Subcutaneous adipose tissue (tissue), 4 donors: ENCODE measurements at places on chromosomes 4 and X. TPM values are rescaled to one million over a fixed set of nuclear protein-coding genes. Genes with fewer than 3 reads are reported as not detected.

The TXK gene
- total RNA-seq, result 9.9 TPM

The NFXL1 gene
- 17.7 TPM for total RNA-seq

The CORIN gene
- total RNA-seq, result not detected

The GAB3 gene
- total RNA-seq, result 18.9 TPM

The AREG gene
- 52.3 TPM for total RNA-seq

The VAMP7 gene
- total RNA-seq, result 29.2 TPM

The FGF13 gene
- total RNA-seq, result 9.5 TPM

The ODAPH gene
- total RNA-seq, result not detected

The KCND1 gene
- total RNA-seq, result 0.49 TPM

The HSFX2 gene
- not detected for total RNA-seq

The TSR2 gene
- 35.6 TPM for total RNA-seq

The PCYT1B gene
- total RNA-seq, result not detected

The DDX60 gene
- total RNA-seq, result 33.7 TPM

The CLDN22 gene
- not detected for total RNA-seq

The DNAAF6 gene
- total RNA-seq, result not detected

The F11 gene
- total RNA-seq, result not detected

The CACNA1F gene
- total RNA-seq, result 0.34 TPM

The FHIP1A gene
- total RNA-seq, result 0.98 TPM

The MAGEB1 gene
- not detected for total RNA-seq

The KCNIP4 gene
- total RNA-seq, result 0.34 TPM

The MAGEA9B gene
- not detected for total RNA-seq

The MAGEA2 gene
- total RNA-seq, result not detected

The SFRP2 gene
- not detected for total RNA-seq

The PFKFB1 gene
- total RNA-seq, result 6.3 TPM

The FOXR2 gene
- not detected for total RNA-seq

The GAGE2A gene
- total RNA-seq, result not detected

The CPE gene
- 122 TPM for total RNA-seq

The MSN gene
- total RNA-seq, result 212 TPM

The AFM gene
- not detected for total RNA-seq

The MEPE gene
- total RNA-seq, result not detected

The PDE5A gene
- total RNA-seq, result 30.0 TPM

The FAM156A gene
- total RNA-seq, result 44.3 TPM

The GCNA gene
- 5.7 TPM for total RNA-seq

The GLRA2 gene
- not detected for total RNA-seq

The ZMAT1 gene
- 12.6 TPM for total RNA-seq

The MAGEC3 gene
- total RNA-seq, result not detected

The NLRP2B gene
- total RNA-seq, result not detected

The MAGEA12 gene
- not detected for total RNA-seq

The GPR34 gene
- 58.4 TPM for total RNA-seq

The ADGRA3 gene
- total RNA-seq, result 24.6 TPM

The PCDH7 gene
- 1.3 TPM for total RNA-seq

The TKTL2 gene
- total RNA-seq, result 0.34 TPM

The ADH1C gene
- 24.6 TPM for total RNA-seq

The SPARCL1 gene
- 270 TPM for total RNA-seq

The SLC7A11 gene
- total RNA-seq, result 0.22 TPM

The IL2 gene
- total RNA-seq, result not detected

The SEPSECS gene
- 10.9 TPM for total RNA-seq

The NRK gene
- 1.7 TPM for total RNA-seq

The GLOD5 gene
- total RNA-seq, result not detected

The MAMLD1 gene
- total RNA-seq, result 5.5 TPM

The SPIN2A gene
- total RNA-seq, result 1.4 TPM
